ENCODE measurements at places on chromosomes 3 and 15.

- no peak for DNase-seq
Measured at GRCh38 chr3:142614059-142614626, 17.9 kb downstream of the PLS1 start.

GRCh38 chr3:59549962-59550361, 500.1 kb upstream of the CFAP20DC start:
- no peak for DNase-seq

DNA sequence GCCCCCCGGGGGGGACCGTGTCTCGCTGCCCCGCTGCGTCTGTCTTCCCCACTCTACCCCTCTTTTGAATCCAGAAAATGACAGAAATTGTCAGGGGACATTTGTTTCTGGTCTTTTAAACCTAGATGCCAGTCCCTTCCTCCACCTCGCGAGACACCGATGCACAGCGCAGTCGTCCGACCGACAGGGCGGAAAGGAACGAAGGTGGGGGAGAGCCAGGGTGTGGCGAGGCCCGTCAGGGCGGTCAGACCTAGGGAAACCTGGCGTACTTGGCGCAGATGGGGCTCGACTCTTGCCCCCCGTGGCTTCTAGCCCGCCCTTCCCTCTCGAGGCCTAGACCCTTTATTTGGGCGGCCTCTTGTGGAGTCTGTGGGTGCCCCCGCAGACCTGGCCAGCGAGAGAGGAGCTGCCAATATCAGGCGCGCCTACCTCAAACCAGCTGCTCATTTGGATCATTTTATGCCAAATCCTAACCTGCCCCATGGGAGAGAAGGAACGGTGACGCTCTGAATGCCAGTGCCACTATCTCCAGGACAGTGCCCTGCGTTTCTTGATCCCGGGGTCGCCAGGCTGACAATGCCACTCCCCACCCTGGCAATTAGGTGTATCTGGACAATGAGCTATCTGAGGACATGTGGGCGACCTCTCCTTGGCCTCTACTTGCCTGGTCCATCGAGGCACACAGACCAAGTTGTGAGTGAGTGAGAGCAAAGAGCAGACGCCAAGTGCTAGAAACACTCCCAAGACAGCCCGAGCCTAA, 500 bp upstream of the RAB6B start:
- no peak for DNase-seq

DNA sequence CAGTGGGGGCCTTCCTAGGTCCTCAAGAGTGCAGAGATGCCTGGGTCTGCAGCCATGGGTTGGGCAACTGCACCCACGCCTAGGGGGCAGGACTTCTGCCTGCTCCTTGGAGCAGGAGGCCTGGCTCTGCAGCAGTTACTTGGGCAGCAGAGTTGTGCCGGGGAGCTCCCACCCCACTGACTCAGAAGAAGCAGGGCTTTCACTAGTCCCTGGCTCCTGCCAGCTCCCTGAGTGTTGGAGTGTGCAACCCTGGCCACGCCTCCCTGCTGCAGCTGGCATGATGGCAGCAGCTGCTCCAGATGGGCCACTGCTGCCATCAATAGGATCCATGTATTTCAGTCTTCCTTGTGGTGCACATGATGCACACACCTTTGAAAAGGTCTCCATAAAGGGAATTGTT, 40.6 kb upstream of the KCNH8 start:
- no peak for DNase-seq

DNA sequence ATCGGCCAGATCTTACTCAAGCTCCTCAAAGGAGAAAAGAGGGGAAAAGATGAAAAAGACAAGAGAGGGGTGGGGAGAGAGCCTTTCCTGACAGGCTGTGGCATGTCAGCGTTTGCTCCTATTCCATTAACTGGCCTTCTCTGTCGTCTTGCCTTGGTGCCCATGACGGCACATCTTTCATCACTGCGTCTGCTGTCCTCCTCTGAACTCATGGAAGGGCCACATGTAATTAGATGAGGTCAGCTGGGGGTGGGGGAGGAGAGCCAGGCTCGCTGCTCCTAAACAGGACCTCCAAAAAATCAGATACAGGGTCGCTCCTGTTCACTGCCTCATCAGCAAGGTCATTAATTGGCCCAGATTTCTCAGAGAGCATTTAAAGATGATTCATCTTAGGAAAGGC, 49.7 kb downstream of the LRTM1 start:
- no peak for DNase-seq

DNA sequence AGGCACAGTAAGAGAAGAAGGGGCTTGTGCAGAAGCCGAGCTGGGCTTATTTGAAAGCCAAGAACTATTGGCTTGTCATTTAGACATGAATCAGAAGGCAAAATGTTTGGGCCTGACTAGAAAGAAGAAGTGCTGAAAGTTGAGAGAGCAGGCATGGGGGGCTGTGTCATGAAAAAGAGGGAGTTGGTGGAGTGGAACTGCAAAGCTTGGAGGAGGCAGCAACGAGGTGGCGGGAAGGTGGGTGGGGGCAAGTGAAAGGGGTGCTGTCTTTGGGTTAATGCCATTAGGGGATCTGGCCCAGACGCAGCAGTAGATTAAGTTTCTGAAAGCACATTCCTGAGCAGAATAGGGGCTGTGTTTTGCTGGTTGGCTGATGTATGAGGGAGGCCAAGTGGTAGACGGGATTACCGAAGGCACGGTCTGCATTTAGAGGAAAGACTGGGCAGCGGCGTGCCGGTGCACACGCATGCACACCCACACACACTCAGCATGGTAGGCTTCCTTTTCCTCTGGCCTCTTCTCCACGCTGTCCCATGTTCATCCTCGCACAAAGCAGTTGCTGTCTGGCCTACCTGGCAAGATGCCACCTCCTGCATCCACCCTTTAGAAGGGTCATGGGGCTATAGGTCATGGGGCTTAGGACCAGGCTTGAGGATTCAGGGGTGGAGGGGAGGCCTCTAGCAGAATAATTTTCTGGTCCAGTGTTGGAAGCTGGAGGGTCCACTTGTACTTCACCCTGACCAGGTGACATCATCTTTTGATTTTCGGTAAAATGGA, 43.0 kb downstream of the BOC start:
- DNase-seq = no peak

- DNase-seq = no peak
Measured at GRCh38 chr3:43455233-43455632, 166.6 kb downstream of the ANO10 start.

GRCh38 chr15:38474155-38474757, 20.3 kb downstream of the FAM98B start:
- DNase-seq = no peak

DNA sequence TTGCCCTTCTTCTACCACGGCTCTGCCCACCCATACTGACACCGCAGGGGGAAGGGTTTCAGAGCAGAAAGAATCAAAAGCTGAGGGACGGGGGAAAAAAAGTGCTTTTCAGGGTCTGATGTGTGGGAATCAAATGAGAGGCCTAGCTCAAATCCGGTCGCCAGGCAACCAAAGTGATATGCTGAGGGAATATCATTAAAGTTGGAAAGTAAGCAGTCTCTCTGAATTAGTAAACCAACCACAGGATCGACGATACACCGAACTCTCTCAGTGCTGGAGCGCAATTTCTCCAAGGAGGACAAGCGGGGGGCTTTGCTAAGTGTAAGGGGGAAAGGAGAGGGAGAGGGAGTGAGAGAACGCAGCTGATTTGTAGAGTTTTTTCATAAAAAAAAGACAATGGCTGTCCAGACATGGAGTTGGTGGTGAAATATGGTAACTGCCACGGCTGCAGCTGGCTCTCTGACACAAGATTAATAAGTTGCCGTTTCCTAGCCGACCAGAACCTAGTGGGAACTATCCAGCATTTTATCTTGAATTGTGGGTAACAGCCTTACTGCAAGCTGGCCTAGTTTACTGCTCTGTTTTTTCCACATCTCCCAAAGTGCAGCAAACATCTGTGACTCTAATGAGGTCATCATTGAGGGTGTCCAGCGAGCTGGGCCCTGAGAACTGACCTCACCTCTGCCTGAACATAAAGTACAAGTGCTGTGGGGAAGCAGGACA, 530.2 kb downstream of the SOX2 start:
- no peak for DNase-seq

GRCh38 chr3:108780235-108780634, 23.0 kb upstream of the RETNLB start:
- no peak for DNase-seq

- no peak for DNase-seq
Measured at GRCh38 chr3:10365791-10366190, 44.9 kb upstream of the SEC13 start.

- DNase-seq = no peak
Measured at GRCh38 chr3:180296971-180297370, 260.2 kb upstream of the PEX5L start.

DNA sequence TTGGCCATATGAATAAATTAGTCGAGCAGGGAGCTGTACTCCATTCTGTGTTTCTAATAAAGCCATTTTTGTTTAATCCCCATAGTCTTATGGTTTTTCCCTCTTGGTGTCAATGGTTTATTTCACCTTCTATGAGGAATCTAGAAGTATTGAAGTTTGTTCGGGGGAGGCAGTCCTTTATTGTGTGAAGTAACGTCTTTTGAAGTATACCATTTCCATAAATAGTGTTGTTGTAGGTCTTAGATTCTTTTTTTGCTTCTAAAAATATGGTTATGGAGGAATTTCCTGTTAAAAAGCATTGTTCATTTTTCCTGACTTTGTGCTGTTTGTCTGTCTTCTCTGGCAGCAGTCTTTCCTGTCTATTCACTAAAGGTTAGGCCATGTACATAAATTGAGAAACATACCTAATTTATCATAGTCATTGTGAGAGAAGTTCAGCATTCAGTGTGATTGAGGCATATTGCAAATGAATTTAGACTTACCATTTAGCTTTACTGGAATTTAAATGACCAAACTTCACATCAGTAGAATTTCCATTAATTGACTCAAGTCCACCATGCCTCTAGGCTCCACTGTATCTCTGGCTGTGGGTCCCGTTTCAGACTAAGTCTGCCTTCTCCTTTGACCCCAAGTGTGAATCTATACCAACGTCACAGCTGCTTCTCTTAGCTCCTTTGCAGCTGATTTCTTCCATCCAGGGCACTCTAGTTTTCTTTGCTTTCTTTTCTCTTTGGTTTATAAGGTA, 37.3 kb downstream of the YEATS2 start:
- DNase-seq = no peak

DNA sequence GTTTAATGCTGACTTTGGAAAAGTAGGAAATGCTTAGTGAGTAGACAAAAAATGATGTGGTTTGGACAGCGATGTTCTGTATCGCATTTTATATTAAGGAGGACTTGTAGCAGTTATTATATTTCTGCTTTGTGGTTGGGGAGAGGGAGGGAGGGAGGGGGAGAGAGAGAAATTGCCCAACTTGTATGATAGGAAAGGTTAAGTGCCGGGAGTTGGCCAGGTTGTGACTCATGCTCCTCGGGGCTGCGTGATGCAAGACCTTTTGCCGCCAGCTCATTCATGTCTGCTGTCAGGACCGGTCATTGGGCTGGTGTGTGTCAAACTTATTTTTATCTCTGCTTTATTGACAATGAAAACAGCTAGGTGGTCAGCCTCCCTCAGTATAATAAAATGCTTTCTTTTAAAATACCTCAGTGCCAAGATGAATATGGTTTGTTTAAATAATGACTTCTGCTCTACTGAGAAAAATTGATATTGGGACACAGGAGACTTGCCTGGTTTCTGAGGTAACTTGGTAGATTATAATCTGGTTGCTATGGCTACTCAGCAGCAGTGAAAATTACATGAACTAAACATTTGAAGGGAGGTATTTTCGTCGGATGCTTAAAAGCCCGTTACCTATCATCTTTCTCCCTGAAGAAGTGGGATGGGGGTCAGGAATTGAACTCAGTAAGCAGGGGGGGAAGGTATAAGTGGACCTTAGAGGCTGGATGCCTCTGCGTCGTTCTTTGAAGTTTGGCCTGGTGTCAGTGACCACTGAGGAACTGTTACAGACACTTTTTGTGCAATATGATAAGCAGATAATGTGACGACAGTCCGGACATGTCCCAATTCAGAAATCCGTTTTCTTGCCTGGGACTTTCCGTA, 90.7 kb downstream of the FNDC3B start:
- no peak for DNase-seq

- DNase-seq = no peak
Measured at GRCh38 chr3:141413801-141414689, 45.7 kb downstream of the ZBTB38 start.

DNA sequence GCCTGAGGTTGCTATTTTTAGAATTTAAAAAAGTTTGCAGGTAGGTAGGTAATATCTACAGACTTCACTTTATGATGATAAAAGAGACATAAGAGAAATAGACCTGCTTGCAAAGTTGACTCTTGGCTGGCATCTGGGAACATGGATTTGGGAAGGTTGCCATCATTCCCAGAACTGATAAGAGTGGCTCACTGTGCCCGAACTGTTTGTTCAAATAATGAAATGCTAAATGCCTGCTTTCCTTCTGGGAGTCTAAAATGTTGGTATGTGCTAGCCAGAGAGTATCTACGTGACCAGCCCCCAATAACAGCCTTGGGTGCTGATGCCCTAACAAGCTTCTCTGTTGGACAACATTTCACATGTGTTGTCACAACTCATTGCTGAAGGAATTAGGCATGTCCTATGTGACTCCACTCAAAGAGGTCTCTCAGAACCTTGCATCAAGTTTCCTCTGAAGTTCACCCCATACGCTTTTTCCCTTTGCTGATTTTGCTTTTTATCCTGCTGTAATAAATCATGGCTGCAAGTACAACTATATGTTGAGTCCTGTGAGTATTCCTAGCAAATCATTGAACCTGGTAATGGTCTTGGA, 95.5 kb downstream of the FHIT start:
- DNase-seq = no peak

- no peak for DNase-seq
Measured at GRCh38 chr3:69226071-69226470, 103.7 kb upstream of the LMOD3 start.

DNA sequence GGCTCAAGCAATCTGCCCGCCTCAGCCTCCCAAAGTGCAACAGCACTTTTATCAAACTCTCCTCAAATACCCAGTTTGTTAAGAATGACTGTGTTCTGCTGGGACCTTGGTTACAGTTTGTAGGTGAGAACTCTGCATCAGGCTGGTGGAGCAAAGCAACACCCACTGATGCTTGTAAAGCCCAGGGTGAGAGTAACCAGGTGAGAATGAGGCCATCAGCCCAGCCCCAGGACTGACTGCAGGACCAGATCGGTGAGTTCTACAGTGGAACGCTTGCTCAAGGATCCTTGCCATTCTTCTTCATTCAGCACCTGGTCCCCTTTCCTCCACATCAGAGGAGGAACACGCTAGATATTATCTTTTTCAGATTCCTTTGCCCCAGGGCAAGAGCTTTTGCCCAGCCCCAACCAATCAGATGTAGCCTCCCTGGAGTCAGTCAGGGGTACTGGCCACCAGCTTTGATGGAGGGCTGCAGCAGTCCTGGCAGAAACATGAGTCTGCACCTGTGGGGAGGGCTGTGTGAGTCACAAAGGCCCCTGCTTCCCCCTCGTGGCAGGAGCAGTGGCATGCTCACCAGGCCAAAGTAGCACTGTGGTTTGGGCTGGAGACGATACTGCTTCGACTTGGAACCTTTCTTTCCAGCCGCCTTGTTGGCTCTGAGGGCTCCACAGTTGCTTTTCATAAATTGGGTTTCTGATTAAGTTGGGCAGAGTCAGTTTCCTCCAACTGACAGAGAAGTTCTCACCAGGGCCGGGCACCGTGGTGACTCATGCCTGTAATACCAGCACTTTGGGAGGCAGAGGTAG, 3.5 kb upstream of the SHISA5 start:
- peak; percentile 35 for DNase-seq

Data from stimulated activated CD8-positive, alpha-beta memory T cell treated with anti-CD3 and anti-CD28 coated beads, Interleukin-7, amount 100 ng/mL, for 24 hours (primary cell).